NCI-H1930 (cell line): ENCODE measurements at places on chromosomes 3 and 15.

DNA sequence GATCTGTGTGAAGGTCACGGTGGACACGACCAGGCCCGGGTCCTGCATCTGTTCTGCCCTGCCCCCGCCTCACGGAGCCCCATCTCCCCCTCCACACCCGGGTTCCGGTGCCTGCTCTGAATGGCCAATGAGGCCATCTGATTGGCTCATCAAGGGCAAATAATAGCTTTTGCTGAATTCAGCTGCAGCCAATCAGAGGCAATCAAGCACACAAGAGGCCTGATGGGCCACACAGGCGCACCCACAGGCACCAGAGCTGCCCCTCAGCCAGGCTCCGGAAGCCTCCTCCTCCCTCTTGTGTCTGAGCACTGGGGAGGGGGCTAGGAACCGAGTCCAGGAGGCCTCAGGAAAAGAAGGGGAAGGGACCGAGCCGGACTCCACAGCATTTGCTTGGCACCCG, 49.5 kb downstream of the CACNA2D2 start:
- DNase-seq, result no peak

DNA sequence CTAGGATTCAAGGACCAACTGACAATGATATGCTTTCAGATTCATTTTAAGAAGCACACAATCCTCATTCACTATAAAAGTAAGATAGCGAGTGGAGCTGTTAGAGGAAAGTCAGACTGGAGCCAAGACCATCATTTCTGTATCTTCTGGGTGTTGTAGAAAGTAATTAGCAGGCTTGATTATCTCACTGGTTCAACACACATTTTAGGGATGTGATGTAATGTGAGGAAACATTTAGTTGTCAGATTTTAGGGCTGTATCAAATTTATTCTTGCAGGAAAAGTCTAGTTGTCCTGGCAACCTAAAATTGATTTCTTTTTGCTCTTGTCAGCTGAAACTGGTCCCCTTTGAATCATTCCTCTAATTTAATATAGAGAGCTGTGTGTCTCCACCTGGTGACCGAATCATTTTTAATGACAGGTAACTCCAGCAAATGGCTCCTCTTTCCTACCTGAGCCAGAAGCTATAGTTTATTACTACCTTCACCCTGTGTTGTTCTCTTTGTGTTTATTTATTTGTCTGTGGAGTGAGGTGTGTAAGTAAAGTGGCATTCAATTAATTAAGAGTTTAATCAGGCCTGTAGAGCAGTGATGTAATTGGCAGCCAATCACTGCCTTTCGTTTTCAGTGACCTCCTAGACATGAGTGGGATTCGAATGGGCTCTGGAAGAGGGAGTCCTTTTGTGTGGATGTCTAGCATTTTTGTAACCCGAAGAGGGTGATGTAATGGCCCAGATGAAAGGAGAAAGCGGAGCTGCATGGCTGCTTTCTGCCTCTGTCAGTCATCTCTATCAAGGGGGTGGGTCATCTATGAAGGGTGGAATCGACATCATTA, 125.8 kb downstream of the LPP start:
- DNase-seq, result no peak

DNA sequence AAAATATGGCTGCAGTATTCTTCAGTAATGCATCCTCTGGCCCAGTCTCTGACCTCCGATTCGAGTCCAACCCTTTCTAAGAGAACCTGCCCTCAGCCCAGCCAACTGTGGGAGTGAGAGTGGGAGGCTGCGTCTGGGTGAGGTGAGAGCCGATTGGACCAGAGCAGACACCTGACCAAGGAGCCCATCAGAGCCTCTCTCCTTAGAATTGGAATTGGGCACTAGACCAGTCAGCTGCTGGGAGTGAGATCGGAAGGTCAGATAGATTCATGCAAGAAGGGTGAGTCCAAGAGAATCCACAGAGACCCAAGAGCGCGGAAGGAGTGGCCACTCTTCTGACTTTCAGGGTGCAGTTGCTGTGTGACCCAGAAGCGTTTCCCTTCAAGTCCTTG, 10.2 kb downstream of the RASL12 start:
- DNase-seq, result no peak

DNA sequence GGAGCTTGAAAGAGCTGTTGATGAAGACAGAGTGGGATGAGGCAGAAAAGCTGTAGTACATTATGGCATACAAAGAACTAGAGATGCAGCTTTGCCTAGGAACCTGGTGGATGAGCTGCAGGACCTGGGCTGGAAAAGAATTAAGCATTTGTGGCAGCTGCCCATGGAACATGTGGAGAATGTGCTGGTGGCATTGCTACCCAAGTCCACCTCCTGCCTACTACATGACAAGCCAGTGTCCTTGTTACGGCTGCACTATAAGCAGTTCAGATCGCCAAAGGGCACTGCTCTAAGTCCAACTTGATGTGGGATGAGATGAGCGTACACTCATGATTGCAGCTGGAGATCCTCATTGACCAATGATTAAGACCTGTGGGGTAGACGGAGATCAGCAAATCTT, 81.1 kb upstream of the ADPGK start:
- DNase-seq, result no peak

- DNase-seq, result no peak
These were observed 135.5 kb upstream of the COL8A1 start for GRCh38 chr3:99502871-99503270.

DNA sequence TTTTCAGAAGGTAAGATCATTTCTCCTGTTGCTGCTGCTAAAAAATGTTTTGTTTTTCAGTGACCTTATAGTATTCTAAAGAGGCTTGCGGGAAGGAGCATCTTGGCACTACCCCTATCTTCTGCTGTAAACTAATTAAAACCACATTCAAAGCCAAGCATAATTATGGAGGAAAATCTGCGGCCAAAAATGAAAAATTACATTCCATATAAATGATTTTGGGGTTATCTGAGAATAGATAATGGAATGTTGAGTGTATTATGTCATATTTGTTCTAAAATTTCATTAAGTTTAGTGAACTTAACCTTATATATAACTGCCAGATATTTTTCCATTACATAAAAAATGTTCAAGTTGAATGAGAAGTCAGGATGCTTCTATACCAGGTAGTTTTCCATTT, 170.4 kb upstream of the TMC3 start:
- DNase-seq, result no peak

DNA sequence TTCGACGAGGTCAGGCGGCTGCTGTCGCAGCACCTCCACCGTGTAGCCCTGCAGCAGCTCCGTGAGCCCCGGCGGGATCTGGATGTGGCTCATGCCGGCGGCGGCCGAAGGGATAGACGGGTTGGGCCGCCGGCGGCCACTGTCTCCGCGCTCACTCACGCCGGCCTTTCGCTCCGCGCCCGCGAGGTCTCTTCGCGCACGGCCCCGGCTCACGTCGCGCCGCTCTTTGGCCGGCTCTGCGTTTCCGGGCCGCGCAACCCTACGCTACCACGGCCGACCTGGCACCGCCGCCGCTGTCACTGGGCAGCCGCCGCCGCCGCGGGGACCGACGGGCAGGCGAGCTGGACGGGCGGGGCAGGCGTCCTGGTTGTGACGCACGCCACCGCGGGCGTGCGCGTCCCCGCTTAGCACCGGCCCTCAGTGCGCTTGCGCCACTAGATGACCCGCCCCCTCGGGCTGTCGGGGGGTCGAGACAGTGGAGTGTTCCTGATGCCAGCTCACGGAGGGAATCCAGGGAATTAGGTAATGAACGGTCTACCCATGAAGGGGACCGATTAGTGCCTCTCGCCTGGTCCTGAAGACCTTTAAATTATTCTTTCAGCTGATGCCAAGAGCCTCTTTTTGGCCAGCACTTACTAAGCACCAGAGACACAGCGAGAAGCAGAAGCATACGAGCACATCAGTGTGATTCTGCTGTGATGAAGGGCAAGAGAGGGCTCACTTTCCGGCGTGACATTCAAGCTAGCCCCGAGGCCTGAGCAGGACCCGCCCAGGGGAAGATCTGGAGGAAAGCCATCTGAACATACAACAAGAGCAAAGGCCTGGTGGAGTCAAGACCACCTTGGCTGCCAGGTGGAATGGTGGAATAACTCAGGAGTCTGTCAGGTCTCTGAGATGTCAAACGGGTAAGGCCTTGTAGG, at the start of gene PRKAR2A:
TSS of gene PRKAR2A (minus strand) at position 371 of the 920 bp plus-strand sequence. CDS start at position 93, 278 bp downstream.
- DNase-seq, result peak; percentile 72

DNA sequence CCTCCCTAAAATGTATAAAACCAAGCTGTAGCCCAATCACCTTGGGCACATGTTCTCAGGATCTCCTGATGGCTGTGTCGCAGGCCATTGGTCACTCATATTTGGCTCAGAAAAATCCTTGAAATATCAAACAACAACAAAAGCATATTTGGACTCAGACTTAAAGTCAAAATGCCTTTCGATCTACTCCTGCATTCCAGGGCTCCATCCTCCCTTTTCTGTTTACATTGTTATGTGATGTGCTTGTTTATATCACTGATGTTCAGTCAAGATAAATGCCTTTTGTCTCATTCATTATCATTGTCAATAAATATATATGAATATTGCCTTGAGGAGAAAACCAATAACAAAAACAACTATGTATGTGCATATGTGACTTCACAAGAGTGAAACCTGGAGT, 31.7 kb downstream of the HGD start:
- no peak for DNase-seq

- no peak for DNase-seq
These were observed 69.3 kb downstream of the MESD start for GRCh38 chr15:80920271-80920699.

- DNase-seq, result no peak
These were observed 147.8 kb downstream of the SLCO3A1 start for GRCh38 chr15:92001307-92001706.

GRCh38 chr3:35664460-35664919, 25.2 kb downstream of the ARPP21 start:
- DNase-seq, result no peak

DNA sequence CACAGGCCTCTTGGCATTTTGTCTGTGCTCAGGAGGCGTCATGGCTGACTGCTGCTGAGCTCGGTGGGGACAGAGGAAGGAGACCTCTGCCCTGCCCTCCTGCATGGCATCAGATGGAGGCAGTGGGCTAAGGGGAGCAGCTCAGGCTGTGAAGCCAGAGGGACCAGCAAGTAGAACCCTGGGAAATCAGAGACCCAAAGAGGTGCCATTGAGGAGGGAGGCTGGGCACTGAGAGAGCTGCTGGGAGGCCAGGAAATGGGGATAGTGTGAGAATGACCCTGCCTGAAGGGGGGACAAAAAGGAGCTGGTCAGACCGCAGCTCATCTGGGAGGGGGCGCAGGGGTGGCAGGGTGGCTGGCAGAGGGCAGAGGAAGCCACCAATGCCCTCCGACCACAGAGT, 136.8 kb downstream of the FBLN2 start:
- no peak for DNase-seq

- DNase-seq, result no peak
These were observed 588 bp downstream of the MAPK6 start for GRCh38 chr15:52019394-52020220.

DNA sequence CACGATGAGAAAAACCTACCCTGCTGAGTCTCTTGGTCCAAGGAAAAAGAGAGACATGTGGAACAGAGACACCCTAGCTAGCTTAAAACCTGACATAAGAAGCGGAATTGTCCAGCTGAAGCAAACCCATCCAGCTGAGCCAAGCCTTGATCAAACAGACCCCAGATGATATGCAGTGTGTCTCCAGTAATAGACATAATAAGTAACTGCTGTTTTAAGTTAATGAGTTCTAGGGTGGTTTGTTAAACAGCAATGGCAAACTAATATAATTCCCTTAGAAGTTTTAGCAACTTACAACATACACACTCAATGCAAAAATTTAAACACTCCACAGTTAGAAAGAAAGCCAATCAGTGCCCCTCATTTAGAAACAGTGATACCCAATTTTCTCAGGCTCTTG, 26.8 kb upstream of the ZNF385D start:
- DNase-seq, result no peak

DNA sequence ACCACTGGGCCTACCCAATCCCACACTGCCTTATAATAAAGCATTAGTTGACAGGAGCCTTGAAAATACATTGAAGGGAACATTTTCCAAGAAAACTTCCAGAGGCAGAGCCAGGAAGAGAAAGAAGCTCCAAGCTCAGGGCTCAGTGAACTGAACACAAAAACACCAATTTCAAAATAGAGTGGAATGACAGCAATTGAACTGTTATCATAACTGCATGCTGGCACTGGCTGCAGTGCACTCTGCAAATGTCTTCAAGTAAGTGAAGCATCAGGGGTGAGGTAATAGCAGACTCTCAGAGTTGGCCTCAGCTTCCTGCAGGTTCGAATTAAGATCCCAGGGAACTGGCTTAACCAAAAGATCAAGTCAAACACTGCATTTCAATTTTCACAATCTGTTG, 388.0 kb upstream of the WNT5A start:
- no peak for DNase-seq

- DNase-seq, result no peak
These were observed 3.5 kb downstream of the GORASP1 start for GRCh38 chr3:39103791-39104552.

GRCh38 chr3:156207802-156208685, 87.7 kb downstream of the KCNAB1 start:
- DNase-seq, result no peak

GRCh38 chr15:36943508-36944361, 156.6 kb downstream of the MEIS2 start:
- DNase-seq, result no peak

- peak; percentile 18 for DNase-seq
These were observed 63.7 kb downstream of the DCLK3 start for GRCh38 chr3:36700537-36701248.

DNA sequence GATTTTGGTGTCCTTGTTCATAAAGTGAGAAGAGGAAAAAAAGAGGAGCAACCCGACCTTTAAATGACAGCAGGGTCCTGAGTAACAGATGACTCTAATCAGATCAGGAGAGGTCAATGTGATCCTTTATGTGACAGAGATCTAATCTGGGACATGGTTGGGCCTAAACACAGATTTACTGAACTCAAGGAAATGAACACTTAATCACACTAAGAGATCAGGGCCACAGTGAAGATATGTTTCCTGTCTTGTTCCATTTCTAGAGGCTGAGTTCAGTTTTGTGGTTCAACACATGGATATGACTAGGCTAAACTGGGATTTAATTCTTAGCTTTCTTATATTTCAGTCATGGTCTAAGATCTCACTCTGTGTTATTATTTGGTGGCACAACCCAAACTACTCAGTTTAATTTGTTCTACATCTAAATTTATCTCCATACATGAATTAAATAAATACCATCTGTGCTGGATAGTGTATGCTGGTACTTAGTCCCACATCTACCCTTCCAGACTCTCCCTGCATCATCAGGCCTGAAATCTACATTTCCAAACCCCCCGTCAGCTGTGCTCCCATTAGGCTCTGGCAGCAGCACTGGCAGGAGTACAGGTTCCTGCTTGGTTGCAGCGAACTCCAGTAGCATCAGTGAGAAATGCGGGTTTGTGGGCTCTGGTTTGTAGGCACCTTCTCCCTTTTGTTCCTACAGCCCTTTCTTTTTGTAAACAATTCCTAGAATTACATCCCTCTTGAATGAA, 22.6 kb downstream of the SFMBT1 start:
- no peak for DNase-seq

GRCh38 chr15:50463423-50464358, 39.5 kb downstream of the USP8 start:
- no peak for DNase-seq
